Cerebellum (tissue), 4 donors: ENCODE measurements at places on chromosomes 6 and 20.

GRCh38 chr6:52356017-52356416, 5.9 kb upstream of the PAQR8 start:
- no peak for DNase-seq

DNA sequence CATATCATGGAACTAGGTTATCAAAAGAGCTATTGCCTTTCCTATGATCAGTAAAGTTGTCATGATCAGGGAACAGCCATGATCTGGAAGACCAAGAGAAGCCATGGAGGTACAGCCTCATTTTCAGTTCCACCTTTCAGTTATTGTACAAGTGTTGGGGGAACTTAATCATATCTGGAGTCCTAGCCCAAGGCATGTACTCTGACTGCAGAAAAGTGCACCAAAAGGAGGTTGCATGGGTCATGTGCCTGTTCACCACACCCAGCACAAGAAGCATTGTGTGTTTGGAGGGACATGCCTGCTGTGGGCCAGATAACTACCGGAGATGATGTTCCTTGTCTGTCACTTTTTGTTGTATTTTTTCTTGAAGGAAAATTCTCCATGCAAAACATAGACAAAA, 185.8 kb upstream of the MAN1A1 start:
- no peak for DNase-seq

- DNase-seq: no peak
Observed at GRCh38 chr20:59705651-59706399, 101.5 kb downstream of the PHACTR3 start.

DNA sequence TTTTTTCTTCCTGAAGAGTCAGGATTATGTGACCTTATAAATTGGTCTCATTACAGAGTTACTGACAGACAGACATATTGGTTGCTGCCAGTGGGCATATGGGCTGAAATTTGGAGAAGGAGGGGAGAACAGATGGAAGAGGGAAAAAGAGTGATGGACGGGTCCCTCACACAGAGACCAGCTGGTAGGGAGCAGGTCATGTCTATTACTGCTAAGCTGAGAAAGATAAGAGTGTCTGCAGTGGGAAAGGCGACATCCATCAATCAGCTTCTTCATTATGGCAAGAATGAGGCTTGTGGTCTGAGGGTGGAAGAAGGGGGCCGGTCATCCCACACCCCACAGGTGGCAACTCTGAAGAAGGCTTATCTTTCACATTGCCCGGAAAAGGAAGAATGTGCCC, 353.8 kb upstream of the RSPO3 start:
- no peak for DNase-seq

GRCh38 chr6:109374326-109374892, 7.9 kb downstream of the CD164 start:
- DNase-seq: no peak

DNA sequence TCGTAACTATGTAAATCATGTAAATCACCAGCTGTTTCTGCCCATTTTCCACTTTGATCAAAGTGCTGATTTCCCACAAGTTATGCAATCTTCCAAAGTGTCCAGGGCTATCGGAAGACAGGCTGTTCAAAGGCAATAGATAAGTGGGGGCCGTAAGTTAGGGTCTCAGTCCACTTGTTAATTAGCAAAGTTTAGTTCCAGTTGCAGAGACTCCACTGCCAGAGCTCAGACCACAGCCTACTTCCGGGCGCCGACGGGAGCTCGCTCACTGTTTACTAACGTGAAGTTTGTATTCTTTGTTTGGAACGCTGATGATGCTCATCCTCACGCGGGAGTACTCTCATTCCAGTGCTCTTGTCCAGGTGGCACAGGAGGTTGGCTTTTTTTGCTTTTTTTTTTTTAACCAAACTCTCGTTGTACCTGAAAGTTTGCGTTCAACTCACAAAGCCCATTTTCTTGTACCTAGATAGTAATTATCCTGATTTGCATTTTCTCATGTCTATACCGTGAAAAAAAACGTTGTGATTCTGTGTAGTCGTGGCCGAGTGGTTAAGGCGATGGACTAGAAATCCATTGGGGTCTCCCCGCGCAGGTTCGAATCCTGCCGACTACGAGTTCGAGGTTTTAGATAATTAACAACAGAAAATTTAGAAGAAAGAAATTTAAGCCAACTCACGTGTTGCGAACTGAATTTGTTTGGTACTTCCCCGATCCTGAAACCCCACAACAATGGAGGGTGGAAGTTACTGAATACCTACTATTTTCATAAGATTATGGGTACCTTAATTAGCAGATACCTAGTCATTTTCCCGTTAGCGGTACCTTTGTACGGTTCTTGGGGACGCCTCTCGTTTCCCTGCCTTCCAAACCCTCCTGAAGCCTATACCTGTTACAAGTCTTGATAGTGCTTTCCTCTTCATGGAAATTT, 29.9 kb upstream of the ZNF184 start:
- no peak for DNase-seq

DNA sequence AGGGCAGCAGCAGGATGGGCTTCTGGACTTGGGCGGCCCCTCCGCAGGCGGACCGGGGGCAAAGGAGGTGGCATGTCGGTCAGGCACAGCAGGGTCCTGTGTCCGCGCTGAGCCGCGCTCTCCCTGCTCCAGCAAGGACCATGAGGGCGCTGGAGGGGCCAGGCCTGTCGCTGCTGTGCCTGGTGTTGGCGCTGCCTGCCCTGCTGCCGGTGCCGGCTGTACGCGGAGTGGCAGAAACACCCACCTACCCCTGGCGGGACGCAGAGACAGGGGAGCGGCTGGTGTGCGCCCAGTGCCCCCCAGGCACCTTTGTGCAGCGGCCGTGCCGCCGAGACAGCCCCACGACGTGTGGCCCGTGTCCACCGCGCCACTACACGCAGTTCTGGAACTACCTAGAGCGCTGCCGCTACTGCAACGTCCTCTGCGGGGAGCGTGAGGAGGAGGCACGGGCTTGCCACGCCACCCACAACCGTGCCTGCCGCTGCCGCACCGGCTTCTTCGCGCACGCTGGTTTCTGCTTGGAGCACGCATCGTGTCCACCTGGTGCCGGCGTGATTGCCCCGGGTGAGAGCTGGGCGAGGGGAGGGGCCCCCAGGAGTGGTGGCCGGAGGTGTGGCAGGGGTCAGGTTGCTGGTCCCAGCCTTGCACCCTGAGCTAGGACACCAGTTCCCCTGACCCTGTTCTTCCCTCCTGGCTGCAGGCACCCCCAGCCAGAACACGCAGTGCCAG, at the start of gene TNFRSF6B:
Gene TNFRSF6B, plus strand, starts transcription at position 25 of the 729 bp plus-strand sequence. Its CDS starts 116 bp downstream, at position 141.
- no peak for DNase-seq

DNA sequence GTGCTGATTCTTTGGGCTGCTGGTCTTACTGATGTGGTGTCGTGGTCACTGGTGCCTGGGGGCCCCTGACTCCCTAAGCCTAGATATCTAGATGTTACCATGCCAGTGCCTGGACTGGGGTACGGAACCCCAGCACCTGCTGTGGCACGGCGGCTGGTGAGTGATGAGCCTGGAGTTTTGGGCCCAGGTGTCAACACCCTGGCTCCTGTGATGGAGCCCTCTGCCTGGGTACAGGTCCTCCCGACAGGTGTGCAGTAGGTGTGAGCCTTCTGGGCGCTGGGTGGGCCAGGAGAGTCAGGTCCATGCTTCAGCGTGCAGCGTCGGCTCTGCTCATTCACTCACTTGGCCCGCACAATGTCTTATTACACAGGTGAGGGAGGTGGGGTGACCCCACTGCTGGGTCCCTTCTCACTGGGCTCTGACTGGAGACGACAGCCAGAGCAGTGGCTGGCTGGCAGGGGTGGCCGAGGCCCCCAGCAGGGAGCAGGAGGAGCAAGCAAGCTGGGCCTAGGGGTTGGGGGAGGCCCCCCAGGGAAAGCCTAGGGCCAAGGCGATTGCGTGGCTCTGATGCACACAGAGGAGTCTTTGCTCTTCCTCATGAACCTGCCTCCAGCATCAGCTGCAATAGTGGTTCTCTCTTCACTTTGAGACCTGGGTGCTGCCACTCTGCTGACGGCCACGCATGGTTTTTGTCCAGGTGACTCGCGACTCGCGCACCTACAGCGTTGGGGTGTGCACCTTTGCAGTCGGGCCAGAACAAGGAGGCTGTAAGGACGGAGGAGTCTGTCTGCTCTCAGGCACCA, 42.5 kb upstream of the SLC22A1 start:
- no peak for DNase-seq

- no peak for DNase-seq
Observed at GRCh38 chr6:16322666-16323312, 84.4 kb downstream of the GMPR start.

GRCh38 chr6:73879501-73880293, 183.7 kb downstream of the CD109 start:
- DNase-seq: no peak

DNA sequence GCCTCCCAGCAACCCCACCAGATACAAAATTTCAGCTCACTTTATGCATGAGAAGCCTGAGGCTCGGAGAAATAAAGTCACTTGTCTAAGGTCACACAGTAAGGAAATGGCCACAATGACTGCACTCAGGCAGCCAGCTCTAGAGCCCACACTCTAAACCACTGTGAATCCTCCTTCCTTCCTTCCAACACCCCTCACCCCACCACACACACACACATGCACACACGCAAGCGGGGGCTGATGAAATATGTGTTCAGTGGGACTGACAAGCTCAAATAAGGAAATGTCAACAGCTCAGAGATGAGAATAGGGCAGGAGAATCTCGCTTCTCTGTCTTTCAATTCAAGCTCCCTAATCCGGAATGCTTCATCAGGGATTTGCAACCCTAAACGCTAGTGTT, 6.0 kb upstream of the BPIFA1 start:
- DNase-seq: no peak

DNA sequence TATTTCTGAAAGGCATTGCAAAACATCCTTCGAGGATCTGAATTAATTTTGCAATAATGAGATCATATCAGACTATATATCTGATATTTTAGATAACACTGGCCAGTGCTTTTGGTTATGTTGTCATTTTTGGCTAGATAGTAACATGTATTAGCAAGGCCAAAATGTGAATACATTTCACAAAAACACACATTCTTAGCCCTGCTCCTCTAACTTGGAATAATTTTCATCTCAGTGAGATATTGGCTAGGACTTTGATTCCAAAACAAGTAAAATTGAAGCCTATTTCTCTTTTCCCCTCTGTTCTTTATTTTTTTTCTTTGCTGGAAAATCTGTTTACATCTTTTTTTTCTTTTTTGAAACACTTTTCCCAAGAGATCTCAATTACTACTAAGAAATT, 466.8 kb upstream of the CDH4 start:
- DNase-seq: no peak

- no peak for DNase-seq
Observed at GRCh38 chr20:37413023-37413334, 67.0 kb downstream of the SRC start.

DNA sequence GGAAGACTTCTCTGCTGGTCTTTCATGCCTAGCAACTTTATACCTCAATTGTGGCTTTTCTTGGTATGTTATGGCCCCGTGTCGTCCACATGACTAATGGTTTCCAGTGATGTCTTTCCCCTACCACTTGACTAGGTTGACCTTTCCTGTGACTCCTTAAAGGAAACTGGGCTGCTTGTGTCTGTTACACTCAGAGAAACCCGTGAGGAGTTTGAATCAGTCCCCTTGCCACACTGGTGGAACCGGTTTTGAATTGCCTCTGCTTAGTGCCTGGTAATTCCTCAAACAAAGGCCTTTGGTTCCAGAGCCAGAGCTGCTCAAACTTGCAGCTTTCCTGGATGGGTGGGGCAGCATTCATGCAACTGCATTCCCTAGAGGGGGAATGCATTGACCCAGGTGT, 21.9 kb downstream of the ECT2L start:
- DNase-seq: no peak

- DNase-seq: no peak
Observed at GRCh38 chr6:149236589-149236988, 80.9 kb upstream of the TAB2 start.

DNA sequence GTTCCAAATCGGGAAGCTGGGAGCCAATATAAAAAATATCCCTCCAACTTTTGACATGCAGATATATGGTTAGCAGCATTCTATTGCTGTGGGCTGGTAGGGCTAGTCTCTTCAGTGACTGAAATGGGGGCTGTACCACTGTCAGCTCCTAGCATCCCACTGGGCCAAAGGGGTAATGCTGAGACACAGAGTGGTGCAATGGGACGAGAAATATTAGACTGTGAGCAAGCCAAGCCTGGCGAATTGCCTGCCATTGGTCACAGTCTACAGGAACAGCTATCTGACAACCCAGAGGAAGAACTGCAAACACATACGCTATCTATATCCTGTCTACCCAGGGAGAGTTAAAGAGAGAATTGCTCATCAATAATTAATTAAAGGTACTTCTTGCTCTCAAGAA, 3.5 kb downstream of the SLC35F1 start:
- DNase-seq: no peak

GRCh38 chr20:8780915-8781314, 288.0 kb upstream of the PLCB4 start:
- DNase-seq: peak; percentile 76

DNA sequence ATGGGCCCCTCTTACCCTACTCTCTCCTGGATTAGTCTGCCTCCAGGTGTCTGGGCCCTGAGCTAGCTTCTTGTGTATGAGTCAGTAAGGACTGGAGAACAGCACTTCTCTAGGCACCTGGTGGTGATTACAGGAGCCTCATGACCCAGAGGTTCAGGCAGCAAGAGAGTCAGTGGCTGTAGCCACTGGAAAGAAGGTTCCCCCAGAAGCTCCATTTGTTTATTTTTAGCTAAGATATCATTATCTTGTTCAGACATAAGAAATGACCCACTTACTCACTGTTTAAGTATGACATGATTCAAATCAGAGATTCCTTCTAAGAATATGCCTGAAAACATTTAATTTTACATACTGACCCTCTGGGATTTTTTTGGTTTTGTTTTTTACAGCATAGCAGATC, 23.6 kb upstream of the SLC4A11 start:
- DNase-seq: no peak

DNA sequence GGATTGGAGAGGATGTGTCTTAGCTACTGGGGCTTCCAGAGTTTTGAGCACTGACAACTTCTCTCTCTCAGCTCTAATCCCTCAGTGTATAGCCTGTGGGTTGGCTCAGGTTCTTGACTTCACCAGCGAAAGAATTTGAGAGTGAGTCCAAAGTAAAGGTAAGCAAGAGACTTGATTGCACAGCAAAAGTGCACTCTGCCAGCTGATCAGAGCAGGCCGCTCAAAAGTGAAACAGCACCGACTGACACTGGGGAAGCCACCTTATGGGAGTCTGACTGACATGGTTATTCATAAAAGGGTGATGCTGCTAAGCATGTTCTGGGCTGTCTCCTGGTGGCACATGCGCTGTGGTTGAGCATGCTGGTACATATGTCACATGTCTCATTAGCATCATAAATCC, 389.5 kb downstream of the CBLN4 start:
- no peak for DNase-seq

GRCh38 chr20:31720486-31721407, 1.9 kb downstream of the BCL2L1 start:
- no peak for DNase-seq

- DNase-seq: no peak
Observed at GRCh38 chr6:70375166-70375565, 38.1 kb upstream of the FAM135A start.

GRCh38 chr6:132272776-132273175, 128.5 kb downstream of the MOXD1 start:
- DNase-seq: no peak

GRCh38 chr6:112592159-112592558, 245.0 kb downstream of the RFPL4B start:
- DNase-seq: no peak

- no peak for DNase-seq
Observed at GRCh38 chr20:4726710-4727397, 5.1 kb downstream of the PRND start.
